CD4-positive, alpha-beta T cell treated with Interleukin-6 at 100 ng/mL for 8 hours (primary cell): ENCODE measurements at places on chromosomes 4 and X.

DNA sequence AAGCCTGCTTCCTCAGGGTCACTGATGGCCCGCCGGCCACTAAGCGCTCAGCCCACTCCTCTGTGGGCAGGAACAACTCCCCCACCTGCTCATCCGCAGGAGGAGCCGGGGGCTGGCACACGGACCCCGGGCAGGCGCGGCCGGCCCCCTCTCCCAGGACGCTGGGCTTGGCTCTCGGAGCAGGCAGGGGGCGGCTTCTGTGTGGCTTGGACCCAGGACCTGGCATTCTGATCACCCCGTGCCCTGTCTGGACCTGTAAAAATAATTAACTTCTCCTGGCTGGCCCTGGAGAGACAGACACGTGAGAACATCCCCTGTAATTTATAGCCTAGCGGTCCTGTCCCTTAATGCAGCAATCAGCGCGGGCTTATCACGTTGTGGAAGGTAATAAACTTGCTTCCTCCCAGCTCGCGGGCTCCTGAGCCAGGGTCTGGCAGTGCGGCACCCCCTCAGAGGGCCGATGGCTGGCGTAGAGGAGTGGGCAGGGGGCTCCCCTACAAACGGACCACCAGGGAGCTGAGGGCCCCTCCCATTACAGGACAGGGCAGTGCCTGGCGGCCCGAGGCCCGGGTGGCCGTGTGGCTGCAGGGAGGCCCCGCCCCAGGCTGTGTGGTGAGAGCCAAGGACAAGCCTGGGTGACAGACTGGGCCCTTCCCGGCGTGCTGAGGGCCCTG lies 84.5 kb upstream of the NKX1-1 start:
- DNase-seq = no peak

GRCh38 chr4:99945718-99946355 lies 581 bp downstream of the DNAJB14 start:
- no peak for DNase-seq

DNA sequence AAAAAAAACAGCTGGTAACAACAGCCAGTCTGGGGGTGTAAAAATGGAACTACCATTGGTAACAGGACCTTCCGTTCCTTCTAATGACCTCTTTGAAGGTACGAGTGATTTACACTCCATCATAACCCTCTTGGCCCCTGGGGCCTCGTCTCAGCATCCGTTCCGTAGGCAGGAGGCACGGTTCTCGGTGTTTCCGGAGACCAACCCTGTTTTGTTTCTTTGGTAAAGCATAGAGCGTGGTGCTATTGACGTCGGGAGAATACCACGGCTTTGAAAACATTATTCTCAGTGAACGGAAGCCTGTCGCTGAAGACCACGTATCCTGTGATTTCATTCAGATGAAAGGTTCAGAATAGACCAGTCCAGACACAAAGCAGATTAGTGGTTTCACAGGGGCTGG lies 198.9 kb downstream of the ASMT start:
- DNase-seq = no peak

DNA sequence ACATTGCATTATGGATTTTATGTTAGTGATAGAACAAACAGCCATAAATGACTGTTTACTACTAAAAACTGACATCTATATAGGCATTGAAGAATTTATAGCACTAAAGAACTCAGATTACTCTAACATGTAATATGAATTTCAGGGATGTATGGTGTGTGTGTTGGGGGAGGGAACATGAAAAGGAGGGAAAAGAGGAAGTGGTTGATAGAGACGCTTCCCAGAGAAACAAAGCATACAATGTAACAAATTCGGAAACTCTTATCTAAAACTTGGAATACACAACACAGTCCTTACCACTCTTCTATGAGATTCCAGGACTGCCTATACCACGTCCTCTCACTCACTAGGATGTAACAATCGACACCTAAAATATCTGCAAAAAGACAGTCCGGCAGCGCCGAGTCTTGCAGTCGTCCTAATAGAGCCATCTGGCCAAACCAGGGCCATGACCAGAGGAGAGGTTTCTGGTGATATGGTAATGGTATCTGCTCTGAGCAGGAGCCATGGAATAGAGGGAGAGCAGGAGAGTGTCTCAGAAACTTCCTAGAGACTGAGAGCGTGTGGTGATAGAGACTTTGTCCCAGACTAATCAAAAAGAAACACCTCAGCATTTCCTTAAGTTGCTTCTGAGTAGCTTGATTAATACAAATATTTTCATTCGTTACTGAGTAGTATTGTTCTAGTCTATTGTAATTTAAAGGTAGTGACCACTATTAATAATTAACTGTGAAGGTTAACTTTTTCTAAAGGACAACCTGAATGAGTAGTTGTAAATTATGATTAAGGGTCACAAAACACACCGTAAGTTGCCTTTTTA lies 251.9 kb upstream of the ETNPPL start:
- no peak for DNase-seq

DNA sequence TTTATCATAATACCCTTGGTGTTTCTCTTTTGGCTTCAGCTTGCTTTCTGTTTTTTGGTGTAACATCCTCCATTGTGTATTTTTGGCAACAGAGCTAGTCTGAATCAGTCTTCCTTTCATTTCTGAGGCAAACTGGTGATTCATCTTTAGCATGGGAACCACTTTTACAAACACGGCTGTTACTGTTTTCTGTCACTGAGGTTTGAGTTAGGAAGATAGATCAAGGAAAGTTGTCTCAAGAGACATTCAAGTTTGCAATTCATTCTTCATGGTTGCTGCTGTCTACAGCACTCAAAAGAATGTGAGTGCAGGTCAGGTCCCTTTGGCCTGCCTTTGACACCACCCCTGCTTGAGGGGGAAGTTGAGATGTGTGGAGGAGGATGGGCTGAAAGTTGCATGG lies 36.3 kb downstream of the IL21 start:
- DNase-seq = peak; percentile 22

GRCh38 chr4:118941799-118942198 lies 53.1 kb downstream of the SYNPO2 start:
- DNase-seq = no peak

- DNase-seq = no peak
These were observed 58.8 kb upstream of the ATP6AP2 start for GRCh38 chrX:40521868-40522450.

GRCh38 chrX:48924270-48924669 lies 5.4 kb upstream of the PIM2 start:
- no peak for DNase-seq

DNA sequence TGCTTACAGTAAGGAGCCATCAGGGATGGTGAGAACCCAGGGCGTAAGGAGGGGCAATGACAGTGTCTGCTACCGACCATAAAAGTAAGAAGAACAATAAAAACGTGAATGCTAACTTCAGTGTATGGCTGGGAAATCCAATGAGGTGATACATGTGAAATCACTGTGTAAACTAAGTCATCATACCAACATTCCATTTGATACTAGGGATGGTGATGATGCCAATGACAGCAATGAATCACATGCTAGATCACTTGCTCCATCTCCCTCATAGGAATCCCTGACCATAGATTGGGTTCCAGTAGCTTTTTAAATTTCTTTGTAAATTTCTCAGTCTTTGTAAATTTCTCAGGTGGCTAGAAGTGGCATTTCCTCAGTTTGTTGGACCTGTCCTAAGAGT lies 146.3 kb downstream of the SMIM20 start:
- no peak for DNase-seq

GRCh38 chrX:140064993-140065392 lies 99.7 kb upstream of the CXorf66 start:
- DNase-seq = no peak

DNA sequence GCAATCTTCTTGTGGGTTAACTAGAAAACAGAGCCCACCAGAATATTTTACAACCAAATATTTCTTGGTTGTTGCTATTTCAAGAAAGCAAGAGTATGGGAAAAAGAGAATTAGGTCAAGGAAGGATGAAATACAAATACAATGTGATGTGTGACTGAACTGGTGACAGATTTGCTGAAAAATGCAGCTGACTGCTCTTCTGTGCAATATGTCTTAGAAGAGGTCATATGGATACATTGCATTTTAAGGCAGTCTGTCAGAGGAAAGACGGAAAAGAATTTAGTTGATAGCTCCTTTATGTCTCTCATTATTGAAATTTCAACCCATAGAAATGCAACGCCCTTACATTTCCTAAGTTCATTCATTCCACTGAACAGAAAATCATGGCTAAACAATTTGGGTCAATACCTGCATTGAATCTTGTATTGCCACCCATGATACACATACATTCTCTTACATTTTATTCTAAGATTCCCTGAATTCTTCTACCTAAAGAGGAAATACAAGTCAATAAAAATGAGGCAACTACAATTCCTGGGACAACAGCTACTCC lies 423.1 kb downstream of the ADAM29 start:
- no peak for DNase-seq

DNA sequence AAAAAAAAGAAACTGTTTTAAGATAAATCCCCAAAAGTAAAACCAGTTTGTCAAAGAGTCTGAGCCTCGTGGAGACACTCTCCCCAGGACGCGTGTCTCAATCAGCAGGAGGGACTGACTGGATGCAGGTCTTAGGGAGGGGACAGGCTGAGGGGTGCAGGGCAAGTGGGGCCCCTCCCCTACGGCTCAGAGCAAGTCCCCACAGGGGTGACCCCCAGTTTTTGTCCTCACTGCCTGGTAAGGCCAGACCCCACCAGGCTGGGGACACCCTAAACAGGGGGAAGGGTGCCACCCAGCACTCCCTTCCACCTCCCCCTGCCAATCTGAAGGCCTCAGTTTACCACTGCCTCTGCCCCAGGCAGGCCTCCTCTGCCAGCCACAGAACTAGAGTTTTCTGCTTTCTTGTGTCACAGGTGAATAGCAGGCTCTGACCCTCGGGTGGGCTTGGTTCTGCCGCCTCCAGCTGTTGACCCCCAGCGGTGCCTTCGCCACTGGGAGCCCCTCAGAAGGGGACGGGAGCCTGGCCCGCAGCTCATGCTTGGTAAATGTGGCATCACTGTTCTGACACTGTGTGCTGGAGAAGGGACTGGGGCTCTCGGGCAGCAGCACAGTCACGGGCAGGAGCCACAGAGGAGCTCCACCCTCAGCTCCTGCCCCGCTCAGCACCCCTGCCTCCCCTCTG lies 69.8 kb upstream of the MXD4 start:
- DNase-seq = no peak

DNA sequence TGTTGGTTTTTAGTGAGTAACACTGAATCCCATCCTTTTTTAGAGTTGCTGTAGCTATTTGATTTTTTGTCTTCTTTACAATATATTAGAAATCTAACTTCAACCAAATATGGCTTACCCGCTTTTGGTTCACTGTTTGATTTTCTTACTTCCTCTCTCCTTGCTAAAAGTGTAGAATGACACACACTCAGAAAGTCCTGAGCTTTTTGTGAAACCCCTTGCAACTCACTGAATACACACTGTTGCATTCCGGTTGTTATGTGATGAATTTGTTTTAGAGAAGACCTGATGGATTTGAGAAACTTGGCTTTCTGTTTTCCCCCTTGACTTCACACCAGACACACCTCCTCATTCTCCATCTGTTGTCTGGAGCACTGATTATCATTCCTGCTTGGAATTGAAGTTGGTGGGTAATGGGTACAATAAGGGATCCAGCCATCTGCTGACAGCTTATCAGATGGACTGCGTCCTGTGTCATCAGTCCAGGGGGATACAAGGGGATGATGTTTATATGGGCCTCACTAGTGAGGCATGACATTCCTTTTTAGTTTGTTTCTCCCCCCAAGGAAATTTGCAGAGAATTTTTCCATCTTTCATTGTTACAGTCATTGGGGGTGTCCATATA lies 5.2 kb downstream of the TMEM164 start:
- no peak for DNase-seq

DNA sequence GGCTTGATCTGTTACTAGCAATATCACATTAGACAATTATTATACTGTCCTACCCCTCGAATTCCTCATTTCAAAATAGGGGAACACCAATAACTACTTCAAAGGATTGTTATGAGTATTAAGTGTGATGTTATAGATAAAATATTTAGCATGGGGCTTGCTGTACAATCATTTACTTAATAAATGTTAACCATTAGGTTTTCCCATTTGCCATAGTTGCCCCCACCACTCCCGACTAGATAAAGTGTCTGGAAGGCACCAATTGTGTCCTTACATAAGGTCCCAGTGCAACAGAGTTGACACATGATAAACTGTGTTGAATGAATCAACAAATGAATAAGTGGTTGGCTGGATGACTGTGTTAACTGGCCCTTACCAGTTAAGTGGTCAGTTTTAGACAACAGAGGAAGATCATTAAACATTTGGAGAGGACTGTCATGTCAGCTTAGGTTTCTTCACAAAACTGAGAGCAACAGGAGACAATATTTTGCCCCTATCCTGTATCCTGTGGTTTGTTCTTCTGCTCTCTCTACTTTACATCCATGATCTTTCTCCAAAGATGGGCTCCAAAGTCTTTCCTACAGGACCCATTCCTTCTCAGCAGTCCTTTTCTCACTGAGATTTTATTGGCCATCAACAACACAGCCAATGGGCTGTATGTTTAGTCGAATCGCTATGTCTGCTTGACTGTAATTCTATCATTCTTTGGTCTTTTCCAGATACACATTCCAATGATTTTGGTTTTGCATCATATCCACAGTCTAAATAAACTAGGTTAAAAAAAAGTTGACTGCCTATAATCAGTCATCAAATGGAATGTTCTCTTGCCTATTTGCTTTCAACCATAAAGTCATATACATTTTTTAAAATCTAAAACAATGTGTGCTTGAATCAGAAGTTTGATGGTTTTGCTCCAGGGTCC lies 74.4 kb downstream of the RNF150 start:
- DNase-seq = no peak

DNA sequence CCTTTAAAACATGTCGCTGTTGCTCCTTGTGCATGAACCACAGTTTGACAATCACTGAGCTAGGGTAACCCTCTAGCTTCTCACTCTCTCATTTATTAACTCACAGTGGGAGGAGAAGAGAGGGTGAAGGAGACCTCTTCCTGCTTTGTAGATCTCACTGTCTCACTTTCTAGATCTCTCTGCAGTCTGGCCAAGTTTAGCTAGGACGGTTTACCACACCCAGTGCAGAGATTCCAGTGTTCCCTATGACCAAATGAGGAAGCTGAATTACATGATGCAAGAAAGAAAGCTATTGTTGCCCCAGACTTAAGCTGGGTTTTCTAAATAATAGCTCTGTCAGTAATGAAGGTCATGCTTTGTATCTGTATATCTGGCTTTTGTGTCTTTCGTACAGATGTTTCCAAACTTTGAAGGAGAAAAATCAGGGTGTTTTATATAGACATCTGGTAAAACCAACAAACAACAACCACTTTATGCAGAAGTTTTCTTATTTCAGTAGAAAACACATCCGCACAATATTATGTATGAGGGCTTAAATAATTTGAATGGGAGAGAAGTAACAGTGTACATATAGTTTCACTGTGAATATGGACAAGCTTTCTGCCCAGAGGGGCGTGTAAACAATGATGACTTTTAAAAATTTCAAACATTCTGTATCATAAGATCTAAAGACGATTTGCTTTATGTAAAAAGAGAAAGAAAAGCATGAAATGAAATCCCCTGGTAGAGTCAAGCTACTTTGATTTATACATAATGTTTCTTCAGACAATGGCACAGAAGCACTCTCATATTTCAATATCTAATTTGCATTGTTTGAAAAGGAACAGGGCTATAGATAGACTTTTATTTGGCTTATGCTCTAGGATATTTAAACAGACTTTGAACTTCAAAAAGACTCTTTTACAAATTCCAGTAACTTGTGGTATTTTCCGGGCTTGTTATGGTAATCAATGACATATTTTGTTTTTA lies 582.3 kb downstream of the FSTL5 start:
- no peak for DNase-seq
